T-helper 22 cell (primary cell): ENCODE measurements at places on chromosomes 7 and 10.

GRCh38 chr7:66779669-66780409 is 39.3 kb downstream of the RABGEF1 start:
- DNase-seq: no peak

DNA sequence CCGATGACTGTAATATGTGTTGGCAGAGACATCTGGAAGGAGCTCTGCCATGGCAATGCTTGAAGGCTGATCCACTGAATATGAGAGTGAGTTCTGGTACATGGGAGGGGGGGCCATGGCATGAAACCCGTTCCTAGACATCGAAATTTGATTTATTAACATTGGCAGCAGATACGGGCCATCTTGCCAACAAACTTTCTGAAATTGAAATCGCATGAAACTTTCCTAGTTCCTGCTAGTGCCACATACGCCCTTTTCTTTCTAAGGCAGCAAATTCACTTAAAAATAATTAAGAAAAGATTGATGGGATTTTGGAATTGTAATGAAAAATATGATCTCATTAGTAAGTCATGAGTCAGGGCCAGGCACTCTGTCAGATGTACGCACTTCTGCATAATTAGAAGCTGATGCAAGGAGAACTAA is 91.8 kb upstream of the KMT2C start:
- DNase-seq: no peak

GRCh38 chr10:2929480-2930258 is 137.7 kb upstream of the PFKP start:
- no peak for DNase-seq

- DNase-seq: no peak
Measured at GRCh38 chr7:107900496-107901015, 9.6 kb downstream of the DLD start.

GRCh38 chr10:130196511-130197487 is 60.6 kb downstream of the GLRX3 start:
- DNase-seq: no peak

GRCh38 chr7:135687466-135687865 is 25.2 kb downstream of the STMP1 start:
- no peak for DNase-seq

GRCh38 chr7:84999450-84999849 is 187.4 kb downstream of the SEMA3D start:
- DNase-seq: no peak

GRCh38 chr10:124573726-124574455 is 112.3 kb downstream of the LHPP start:
- no peak for DNase-seq

DNA sequence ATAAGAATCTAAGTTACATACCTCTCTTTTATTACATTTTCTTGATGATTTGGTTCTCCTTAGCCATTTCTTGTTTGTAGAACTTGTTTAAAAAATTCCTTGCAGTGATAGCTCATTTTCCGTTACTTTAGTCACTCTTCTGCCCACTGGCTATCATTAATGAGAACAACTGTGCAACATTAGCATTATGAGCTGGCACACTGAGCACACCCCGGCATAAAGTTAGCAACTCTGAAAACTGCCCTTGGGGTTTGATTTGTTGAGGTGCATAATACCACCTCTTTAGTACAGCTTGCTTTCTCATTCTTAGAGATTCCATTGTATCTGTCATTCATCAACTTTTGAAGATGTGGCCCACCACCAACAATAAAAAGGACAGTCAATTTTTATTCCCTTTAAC is 87.6 kb upstream of the ADCY1 start:
- no peak for DNase-seq

- no peak for DNase-seq
Measured at GRCh38 chr7:143431109-143431508, 12.1 kb upstream of the TAS2R60 start.

DNA sequence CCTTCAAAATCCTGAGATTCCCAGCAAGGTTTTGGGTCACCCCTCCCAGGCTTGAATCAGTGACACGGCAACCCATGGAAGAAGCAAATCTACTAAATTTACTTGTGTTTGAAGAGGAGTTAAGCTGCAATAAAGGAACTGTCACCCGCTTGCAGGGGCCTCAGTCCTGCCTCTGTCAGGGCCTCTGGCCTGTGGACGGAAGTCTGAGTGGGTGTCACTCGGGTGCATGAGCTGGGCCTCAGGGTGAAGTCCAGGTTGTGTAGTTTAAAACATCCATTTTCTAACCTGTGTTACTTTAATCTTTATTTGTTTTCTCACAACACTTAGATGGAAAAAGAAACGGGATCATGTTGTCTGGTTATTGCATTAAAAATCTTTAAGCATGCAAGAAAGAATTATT is 234.9 kb downstream of the ADARB2 start:
- no peak for DNase-seq

DNA sequence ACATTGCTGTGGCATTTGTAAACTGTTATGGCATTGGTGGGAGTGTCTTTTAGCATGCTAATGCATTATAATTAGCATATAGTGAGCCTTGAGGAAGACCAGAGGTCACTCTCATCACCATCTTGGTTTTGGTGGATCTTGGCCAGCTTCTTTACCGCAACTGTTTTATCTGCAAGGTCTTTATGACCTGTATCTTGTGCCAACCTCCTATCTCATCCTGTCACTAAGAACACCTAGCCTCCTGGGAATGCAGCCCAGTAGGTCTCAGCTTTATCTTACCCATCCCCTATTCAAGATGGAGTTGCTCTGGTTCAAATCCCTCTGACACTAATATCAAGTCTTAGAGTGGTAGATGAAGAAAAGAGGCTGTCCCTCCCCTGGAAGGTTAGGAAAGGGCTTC is 506.2 kb downstream of the GALNT17 start:
- no peak for DNase-seq

- DNase-seq: no peak
Measured at GRCh38 chr10:49647985-49648795, 31.3 kb upstream of the C10orf53 start.

- no peak for DNase-seq
Measured at GRCh38 chr10:114749510-114749909, 72.1 kb upstream of the FHIP2A start.

GRCh38 chr10:1573981-1574380 is 163.3 kb downstream of the ADARB2 start:
- DNase-seq: no peak

- DNase-seq: no peak
Measured at GRCh38 chr7:128458956-128459355, 3.3 kb downstream of the HILPDA start.

GRCh38 chr7:46076527-46076926 is 155.5 kb upstream of the IGFBP3 start:
- no peak for DNase-seq

- DNase-seq: no peak
Measured at GRCh38 chr10:61588770-61589211, 73.9 kb upstream of the CABCOCO1 start.

DNA sequence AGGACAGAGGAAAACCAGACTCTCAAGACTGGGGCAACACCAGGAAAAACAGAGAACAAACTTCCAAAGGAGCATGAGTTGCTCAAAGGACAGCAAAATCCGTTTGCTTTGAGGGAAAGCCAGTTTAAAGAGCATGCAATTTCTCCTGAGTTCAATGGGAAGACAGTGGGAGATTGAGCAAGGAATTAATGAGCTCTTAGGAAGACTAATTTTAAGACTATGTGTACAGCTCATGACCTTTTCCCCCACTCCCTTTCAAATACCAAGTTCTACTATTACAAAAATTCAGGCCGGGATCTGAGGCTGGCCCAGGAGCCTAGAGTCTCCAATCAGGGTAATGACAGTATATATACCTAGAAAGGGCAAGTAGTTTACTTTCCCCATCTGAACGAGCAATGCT is 79.2 kb downstream of the EPDR1 start:
- no peak for DNase-seq

GRCh38 chr7:157874208-157874816 is 537.5 kb downstream of the DNAJB6 start:
- DNase-seq: no peak

DNA sequence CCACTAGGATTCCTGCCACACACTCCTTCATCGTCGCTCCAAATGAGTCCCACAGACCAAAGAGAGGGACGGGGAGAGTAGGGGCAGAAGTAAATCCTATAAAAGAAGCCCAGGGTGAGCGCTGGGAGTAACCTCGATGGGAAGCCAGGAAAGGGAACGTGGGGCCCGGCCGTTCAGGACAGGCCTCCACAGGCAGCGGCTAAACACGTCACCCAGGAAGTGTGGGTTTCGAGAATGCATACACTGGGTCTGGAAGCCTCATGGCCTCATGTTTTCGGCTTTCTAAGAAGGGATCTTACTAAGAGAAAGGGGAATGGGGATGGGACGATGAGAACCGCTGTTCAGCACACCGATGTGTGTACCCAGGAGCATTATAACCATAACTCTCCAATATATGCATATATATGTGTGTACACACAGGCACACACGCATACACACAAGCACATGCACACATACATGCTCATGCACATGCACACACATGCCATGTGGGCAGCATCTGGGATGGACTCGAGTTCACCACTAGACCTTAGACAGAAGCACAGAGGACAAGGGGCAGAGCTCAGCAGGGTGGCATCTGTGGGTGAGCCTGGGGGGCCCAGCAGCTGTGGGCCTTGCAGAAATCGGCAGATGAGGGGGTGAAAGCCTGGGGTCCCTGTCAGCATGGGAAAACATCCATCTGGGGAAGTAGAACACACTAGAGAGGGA is 14.8 kb upstream of the CNPY1 start:
- no peak for DNase-seq

GRCh38 chr10:118698421-118698820 is 56.3 kb downstream of the CACUL1 start:
- peak; percentile 74 for DNase-seq

DNA sequence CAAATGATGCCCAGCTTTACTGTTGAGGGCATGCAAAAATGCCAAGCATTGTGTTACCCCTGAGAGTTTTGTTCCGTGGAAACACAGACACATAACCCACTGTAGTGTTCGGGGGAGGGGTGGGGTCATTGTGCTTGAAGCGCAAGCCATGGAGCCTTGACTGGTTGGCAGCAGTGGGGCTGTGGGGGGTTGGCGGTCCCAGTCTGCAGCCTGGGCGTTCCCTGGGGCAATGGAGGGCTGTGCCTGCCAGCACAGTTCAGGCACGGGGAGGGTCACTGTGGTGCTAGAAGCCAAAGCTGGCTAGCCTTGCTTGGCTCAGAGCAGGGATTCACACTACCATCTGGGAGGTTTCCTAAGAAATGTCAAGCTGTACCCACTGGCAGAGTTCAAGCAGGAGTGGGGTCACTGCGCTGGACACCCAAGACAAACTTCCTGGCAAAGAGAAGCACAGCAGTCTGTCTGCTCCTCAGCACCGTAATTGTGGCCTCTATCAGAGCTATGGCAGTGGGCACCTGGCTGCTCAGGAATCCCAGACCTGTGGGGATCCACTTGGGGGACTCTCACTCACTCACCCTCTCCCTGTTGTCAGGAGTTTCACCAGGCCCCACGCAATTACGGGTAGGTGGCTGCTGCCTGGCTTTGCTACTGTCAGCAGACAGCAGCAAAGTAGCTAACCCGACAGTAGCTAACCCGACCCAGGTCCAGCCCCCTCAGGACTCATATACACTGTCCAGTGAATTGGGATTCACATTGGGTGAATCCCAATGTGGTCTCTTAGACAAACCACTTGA is 292.4 kb downstream of the ZWINT start:
- DNase-seq: no peak

- peak; percentile 62 for DNase-seq
Measured at GRCh38 chr10:133357285-133358161, at the start of gene FUOM. TSS of gene FUOM (minus strand) at chr10:133358019. CDS start at chr10:133358007, 12 bp downstream.
